ENCODE measurements at places on chromosomes 1 and 21.

DNA sequence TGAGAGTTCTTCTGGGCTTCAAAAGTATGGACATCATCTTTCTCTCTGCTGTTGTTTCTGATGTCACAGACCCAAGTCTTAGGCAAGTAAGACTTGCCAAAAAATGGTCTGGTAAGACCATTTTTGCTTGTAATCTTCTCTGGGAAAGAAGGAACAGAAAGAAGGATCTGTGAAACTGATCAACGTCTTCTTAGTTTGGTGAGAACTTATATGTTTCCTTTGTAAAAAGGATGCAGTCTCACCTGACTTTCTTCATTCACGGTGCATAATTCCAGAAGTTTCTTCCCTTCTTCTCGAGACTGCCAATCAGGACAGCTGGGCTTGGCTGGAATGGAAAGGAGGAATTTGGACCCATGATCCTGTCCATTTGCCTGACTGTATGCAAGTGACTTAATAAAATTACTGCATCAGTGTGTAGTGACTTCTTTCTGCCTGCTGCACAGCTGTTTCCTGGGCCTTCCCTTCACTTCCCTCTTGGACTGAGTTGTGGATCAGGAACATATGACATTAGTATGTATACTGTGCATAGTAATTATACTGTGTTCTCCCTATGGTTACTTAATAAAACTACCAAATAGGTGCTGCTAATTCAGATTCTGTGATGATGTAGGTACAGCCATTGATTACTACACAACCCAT is 7.6 kb upstream of the DENND1B start:
- peak; percentile 15 for DNase-seq

GRCh38 chr1:165354739-165355138 is 1.8 kb downstream of the LMX1A start:
- DNase-seq, result no peak

GRCh38 chr1:4467241-4467640 is 187.2 kb upstream of the AJAP1 start:
- no peak for DNase-seq

DNA sequence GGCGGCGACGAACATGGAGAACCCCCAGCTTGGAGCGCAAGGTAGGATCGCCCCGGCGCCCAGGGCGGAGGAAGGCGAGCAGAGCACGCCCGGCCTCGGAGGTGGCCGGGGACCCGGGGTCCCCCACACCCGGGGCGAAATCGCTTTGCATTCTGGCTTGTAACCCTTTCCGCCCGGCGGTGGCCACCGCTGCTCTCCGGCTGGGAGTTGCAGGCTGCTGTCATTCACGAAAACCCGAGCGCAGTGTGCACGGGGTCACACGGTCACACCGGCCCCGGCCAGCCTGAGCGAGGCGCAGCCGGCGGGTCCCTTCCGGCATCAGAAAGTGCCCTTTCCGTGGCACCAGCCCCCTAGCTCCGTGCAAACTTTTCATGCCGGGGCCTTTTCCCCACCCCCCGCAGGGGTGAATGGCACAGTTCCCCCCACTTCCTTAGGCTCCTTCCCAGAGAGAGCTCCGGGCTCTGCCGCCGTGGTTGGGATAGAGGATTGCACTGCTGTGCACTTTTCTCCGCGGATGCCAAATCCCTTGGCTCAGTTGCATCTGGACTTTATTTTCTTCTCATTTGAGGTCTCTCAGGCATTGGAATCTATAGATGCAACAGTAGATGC is 802 bp downstream of the KAZN start:
- no peak for DNase-seq

- no peak for DNase-seq
Observed at GRCh38 chr1:205480349-205480985, 24.0 kb upstream of the CDK18 start.

DNA sequence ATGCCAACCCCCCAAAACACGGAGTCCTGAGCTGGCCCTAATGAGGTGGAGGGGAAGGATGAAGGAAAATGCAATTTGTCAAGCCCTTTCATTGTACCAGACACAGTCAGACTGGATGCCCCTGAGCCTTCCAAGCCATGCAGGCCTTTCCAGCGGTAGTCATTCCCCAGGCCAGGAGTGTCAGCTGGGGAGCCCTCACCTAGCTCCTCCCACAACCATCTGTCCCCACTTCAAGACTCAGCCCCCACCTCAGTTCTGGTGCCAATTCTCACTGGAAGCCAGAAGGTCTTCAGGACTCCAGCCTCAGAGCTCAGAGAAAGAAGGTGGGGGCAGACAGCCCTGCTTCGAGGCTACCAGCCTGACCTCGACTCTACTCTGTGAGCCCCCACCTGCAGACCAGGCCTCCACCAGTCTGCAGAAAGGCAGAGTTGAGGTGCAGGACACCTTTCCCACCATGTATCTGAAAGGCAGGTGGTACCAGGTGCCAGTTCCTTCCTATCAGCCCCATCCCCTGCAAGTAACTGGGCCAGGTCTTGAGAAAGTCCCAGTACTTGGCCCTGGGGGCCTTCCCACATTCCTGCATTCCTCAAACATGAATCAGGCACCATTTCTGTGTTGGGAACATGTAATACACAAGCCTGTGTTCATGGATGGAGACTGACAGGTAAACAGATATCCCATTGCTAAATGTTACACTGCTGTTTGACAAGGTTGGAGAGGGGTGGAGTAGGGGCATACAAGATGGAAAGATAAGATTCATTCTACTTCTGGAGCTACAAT is 180.6 kb upstream of the EDN2 start:
- no peak for DNase-seq

GRCh38 chr1:92085727-92086126 is 5.6 kb downstream of the BTBD8 start:
- DNase-seq, result no peak

GRCh38 chr1:31765041-31765467 is 914 bp upstream of the ADGRB2 start:
- no peak for DNase-seq

Data from HCEC 1CT (cell line).